ENCODE measurements at places on chromosomes 13 and 19.
A peak's percentile ranks its signal among the peaks of the same experiment; 100 is the strongest.

- no peak for DNase-seq
Measured at GRCh38 chr13:82634946-82635345, 1247.3 kb downstream of the SLITRK1 start.

DNA sequence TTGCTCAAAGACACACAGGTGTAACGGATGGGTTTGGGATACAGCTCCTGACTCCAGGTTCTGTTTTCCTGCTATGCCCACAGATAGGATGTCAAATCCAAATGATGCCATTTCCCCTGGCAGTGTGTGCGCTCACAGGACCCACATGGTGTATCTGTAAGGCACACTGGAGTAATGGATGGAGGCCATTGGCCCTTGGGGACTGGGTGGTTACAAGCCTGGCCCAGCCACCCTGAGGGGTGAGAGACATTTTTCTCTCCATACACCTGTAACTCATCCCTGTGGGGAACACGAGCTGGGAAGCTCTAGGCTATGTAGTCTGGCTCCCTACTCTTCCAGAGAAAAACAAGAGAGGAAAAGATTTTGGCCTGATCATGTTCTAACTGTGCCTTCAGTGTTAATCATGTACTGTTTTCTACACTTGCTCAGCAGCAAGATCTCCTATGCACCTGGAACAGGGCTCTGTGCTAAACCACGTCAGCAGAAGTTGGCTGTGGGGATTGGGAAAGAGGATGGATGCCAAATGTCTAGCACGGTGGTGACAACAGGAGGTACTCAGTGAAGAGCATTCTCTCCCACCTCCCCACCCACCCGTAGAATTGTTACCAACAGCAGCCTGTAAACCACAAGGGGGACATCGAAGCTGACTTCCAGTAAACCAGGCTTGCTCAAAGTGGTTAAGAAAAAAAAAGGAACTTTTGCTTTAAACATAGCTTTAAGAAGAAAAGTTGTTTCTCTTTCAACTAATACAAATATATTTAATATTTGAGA is 237.0 kb downstream of the LACC1 start:
- peak; percentile 15 for DNase-seq

DNA sequence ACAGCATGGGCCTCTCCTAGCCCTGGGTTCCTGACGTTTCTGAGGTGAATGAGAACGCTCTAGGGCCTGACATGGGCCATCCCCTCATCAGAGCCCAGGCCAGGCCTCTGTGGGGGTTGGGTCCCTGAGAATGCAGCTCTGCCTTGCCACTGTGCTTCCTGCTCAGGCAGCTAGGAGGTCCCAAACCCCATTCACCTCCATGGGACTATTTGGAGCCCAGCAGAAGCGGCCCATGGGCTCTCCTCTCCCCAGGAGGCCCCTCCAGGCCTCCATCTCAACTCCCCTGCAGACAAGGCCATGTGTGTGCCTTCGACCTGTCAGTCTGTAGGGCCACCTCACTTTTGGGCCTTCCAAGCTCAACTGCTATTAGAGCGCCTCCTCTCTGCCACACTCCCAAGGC is 36.9 kb downstream of the ELL start:
- DNase-seq = no peak

- no peak for DNase-seq
Measured at GRCh38 chr19:14512406-14512961, 5.7 kb downstream of the DNAJB1 start.

- peak; percentile 73 for DNase-seq
Measured at GRCh38 chr19:33660410-33661124, 38.8 kb downstream of the CHST8 start.

DNA sequence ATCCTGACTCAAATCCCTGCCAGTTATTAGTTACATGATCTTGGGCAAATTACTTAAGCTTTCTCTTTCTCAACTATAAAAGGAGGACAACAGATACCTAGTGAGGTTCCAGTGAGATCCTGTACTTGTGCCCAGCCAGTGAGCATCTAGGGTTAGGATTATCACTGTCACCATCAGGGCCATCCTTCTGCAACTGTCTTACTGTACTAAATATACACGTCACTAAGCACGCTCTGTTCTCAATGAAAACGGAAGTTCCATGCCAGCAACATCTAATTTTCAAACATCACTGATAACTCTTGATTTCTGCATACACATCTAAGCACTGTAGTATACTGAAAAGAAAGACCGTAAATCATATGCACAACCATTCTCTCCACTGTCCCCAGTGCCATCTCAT is 70.0 kb downstream of the FOXO1 start:
- no peak for DNase-seq

- no peak for DNase-seq
Measured at GRCh38 chr13:22665506-22665905, 515.3 kb upstream of the SGCG start.

DNA sequence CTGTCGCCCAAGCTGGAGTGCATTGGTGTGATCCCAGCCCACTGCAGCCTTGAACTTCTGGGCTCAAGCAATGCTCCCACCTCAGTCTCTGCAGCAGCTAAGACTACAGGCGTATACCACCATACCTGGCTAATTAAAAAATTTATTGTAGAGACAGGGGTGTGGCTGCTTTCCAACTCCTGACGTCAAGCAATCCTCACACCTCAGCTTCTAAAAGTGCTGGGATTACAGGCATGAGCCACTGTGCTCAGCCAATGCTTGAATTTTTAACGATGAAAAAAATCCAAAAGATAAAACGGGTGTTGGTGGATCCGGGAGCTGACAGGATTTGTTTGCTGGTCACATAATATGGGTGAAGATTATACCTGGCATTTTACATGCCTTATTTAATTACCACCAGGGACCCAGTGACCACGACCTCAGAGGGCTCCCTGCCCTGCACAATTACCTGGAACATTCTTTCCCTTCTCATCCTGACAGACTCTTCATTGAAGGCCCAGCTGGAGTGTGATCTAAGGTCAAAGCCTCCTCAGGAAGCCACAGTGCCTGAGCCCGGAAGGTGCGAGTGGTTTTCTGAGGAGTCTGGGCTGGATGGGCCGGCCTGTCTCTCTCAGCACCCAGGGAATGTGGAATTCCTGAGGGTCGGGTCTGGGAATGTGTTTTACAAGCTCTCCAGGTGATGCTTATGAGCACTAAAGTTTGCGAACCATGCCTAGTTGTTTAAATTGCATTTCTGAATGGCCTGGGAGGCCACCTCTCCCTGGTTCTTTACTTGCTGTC is 193.3 kb downstream of the USP12 start:
- no peak for DNase-seq

- peak; percentile 71 for DNase-seq
Measured at GRCh38 chr13:76879203-76879882, 6.9 kb downstream of the KCTD12 start.

GRCh38 chr13:105059786-105060185 is 1475.7 kb downstream of the EFNB2 start:
- peak; percentile 2 for DNase-seq

DNA sequence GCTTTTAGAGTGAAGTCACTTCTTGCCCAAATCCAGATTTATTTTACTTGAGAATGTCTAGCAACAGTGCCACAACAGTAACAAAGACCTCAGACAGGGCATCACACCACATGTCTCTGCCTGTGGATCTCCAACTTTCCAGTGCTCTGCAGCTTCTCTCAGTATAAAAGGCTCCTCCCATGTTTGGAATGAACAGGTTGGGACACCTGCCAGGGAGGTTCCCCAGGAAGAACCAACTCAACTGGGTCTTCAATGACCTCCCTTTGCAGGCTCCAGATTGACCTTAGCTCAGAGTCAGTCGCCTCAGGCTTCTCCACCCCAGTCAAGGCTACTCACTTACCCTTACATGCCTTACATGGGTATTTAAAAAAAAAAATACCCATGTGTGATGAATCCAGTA is 3.4 kb downstream of the ZNF823 start:
- no peak for DNase-seq

DNA sequence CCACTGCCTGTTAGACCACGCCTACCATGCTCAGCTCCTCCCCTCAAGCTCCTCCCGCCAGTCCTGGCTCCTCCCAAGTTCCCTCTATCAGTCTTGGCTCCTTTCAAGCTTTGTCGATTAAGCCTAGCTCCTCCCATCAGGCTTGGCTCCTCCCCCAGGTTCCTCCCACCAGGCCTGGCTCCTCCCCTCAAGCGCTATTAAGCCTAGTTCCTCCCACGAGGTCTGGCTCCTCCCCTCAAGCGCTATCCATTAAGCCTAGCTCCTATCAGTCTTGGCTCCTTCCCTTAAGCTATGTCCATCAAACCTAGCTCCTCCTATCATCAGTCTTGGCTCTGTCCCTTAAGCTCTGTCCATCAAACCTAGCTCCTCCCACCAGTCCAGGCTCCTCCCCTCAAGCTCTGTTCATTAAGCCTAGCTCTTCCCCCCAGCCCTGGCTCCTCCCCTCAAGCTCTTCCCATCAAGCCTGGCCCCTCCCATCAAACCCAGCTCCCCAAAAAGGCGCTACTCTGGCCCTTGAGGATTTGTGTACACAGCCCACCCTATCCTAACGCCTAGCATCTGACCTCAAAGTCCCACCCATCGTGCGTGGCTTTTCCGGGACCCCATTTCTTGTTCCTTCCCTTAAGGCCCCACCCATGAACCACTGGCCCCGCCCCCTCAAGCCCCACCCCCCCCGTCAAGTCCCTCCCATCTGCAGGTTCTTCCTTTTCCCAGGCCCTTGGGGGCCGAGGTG is 10.0 kb downstream of the CAMSAP3 start:
- peak; percentile 64 for DNase-seq

GRCh38 chr19:48370955-48371354 is 6.8 kb downstream of the SYNGR4 start:
- no peak for DNase-seq

DNA sequence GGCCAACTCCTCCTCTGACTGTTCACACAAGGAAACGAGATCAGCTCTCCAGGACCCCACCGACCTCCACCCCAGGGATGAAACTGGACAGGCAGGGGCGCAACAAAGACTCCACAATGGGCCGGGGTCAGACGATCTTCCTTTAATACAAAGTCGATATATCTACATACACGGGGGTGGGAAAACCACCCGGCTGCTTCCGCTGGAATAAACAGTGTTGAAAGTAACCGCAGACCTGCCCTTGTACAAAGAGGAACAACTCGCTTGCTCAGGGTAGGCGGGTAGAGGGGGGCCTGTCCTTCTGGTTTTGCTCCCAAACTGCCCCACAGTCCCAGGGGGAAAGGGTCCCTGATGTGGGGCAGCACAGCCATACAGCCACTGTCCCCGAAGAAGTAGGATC is 135.2 kb downstream of the PTPRS start:
- DNase-seq = no peak

DNA sequence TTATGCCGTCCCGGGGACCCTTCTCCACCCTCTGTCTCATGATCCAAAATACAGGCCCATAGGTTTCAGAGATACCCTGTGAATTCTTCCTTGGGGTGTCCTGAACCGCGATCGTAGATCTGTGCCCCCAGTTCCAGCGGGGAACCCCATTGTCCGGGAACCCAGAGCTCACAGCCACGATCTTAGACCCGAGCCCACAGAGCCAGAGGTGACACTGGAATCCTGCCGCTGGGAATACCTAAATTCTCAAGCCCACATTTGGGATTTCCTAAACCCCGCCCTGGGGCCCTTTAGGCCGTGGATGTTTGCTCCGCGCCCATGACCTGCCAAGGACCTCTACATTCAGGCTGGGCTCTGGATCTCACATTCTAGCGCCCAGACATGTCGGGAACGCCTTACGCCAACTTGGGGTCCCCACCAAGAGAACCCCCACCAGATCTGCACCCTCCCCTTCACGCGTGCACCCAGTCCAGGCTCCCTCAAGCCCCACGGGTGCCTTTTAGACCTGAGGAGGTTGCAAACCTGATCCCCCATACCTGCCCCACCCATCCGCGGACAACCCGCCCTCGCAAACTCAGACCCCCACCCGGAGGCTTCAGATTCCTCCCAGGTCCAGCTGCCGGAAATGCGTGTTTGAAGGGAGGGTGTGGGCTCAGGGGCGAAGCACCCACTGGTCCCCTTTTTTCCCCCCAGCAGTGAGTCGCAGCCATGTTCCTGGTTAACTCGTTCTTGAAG is 605 bp downstream of the CAPNS1 start:
- peak; percentile 40 for DNase-seq

GRCh38 chr13:104980586-104980985 is 1554.9 kb downstream of the EFNB2 start:
- DNase-seq = no peak

- DNase-seq = no peak
Measured at GRCh38 chr13:36822785-36823184, 3.8 kb downstream of the RFXAP start.

- peak; percentile 63 for DNase-seq
Measured at GRCh38 chr19:14479975-14480699, 5.0 kb upstream of the PTGER1 start.

- DNase-seq = no peak
Measured at GRCh38 chr13:43360892-43361610, 337.7 kb downstream of the DNAJC15 start.

- DNase-seq = no peak
Measured at GRCh38 chr13:32195713-32196112, 119.5 kb downstream of the ZAR1L start.

DNA sequence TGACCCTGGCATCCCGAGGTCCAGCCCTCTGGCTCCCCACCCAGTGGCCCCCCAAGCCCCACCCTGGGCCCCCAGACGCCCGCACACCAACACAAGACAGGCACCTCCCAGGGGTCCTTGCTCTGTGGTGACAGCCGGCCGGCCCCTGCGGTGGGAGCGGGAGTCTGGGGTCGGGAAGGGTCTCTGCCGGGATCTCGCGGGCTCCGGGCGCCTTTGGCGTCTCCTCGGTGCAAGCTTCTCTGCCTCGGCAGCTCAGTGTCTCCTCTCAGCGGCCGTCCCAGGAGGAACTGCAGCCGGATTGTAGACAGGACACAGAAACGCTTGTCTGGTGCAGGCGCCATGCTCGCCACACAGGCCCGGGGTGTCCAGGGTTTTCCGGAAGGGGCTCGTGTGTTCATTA is 43.7 kb downstream of the TMEM255B start:
- DNase-seq = no peak

DNA sequence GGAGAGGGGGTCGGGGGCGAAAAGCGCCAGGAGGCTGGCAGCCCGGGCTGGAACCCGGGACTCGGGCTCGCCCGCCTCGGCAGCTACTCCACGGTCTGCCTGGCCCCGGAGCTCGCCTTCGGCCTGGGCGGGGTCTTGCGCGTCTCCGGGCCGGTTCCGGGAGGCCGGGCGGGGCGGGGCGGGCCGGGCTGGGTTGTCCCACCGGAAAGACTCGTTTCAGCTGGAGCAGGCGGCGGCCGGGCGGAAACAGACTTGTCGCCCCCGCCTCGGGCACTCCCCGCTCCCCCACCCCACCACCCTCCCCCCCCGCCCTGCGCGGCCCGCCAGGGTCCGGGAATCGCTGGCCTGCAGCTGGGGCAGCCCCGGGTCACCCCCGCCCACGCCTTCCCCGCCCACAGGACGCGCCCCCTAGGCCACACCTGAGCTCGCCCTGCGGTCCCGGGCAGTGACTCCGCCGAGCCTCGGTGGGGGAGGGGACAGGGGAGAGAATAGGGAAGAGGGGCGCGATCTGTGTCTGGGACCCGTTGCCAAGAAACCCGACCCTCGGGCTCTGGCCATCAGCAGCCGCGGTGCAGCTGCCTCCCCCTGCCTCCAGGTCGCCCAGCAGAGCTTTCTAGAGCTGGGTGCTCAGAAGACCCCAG is 109.4 kb downstream of the KCTD15 start:
- peak; percentile 8 for DNase-seq

DNA sequence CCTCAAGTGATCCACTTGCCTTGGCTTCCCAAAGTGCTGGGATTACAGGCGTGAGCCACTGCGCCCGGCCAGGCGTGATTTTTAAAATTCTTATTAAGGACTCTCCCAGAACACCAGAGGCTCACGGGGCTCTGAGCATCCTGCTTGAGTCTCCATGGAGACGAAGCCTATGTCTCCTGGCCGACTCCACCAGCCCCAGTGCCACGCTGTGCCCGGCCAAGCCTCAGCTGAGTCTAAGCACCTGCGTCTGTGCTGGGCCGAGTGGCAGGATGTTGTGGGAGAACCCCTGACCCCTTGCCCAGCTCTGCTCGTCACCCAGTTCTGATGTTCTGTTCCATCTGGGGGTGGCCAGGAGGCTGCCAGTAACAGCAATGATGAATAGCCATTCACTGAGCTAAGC is 3.9 kb upstream of the CELF5 start:
- DNase-seq = no peak

Measured in RPMI8226 (cell line).